ENCODE measurements at places on chromosomes 16 and 17.

GRCh38 chr17:2964831-2965230 is 98.6 kb downstream of the OR1D5 start:
- no peak for DNase-seq

DNA sequence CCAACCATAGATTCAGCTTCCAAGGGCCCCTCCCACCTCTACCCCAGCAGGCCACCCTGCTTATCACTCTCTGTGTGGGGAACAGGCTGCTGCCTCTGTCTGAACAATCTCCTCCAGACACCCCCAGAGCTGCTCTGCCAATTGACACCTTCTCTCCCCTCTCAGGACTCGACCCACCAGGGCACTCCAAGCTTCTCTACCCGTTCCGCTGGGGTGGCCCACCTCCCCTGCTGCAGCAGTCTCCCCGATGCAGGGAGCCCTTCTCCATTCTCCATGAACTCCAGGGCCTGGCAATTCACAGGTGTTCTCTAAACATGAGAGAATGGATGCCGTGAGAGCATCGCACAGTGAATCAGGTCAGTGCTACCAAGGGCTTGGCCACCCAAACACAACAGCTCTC is 28.3 kb upstream of the FAAP100 start:
- DNase-seq: no peak

DNA sequence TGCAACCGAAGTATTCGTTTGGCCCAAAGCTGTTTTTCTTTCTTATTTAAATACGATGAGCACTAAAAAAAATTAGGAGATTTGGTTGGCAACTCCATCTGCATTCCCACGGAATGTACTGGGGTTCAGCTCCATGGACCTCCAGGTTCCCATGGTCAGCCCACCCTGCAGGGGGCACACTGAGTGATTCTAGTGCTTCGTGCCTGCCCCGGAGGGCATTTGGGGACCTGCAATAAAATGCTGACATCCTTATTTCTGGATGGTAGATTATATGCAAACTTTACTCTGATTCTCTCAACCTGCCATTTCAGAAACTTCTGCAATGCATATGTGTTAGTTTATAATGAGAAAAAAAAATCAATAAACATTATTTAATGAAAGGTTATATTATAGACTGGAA is 339.4 kb downstream of the XYLT1 start:
- no peak for DNase-seq

DNA sequence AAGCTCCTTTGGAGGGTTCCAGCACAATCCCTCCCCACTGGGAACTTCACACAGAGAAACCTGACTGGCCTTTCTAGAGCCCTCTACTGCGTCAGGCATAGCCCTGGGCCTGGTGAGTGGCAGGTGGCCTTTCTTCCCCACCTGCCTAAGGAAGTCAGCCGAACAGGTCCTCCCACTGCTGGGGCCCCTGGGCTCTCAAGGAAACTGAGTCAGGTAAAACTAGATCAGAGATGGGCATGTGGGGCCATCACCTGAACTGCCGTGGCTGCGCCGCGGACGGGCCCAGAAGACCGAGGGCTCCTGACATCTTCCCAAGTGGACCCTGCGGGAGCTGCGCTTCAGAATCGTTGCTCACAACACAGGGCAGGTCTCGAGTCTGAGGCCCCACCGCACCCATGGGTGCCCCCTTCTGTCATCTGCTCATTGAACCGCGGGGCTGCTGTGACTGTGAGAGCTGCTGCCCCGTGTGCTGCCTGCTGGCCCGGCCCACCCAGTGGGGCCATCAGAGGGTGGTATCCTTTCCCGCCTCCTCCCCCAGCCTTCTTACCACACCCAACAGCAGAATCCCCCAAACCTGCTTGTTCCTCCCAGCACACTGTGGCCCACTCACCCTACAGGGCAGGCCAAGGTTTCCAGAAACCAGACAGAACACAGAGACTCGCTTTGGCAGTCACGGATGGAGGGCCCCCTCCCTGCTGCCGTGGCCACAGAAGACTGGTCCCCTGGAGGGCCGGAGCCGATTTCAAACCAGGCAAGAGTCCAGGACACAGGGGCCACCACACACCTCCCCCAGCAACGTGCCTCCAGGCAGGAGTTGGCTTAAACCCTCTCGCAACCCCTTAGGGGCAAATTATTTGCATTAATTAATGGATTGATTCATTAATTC is 81.1 kb downstream of the TBC1D16 start:
- no peak for DNase-seq

DNA sequence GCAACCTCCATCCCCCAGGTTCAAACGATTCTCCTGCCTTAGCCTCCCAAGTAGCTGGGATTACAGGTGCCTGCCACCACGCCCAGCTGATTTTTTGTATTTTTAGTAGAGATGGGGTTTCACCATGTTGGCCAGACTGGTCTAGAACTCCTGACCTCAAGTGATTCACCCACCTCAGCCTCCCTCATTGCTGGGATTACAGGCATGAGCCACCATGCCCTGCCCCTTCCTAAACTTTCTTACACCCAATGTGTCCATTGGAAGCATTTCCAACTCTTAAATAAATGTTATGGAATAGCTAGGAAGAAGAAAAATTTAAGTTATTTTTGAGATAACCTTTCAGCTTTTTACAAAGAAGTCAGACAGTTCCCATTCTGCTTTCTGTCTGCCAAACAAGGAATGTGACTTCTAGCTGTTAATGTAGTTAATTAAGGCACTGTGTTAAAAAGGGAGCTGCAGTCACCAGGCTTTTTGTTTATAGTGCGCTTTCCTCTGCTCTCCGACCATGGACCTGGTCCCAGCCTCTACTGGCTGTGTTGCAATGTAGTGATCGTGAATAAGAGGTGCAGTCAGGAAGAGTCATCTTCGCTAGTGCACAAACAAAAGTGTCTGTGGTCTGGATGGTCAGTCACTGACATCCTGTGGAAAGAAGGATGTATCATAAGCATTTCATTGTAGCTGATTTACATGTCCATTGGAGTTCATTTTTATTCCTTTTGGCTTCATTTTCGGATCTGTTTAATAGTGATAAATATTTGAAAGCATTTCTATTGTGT is 39.7 kb downstream of the USP10 start:
- no peak for DNase-seq

GRCh38 chr17:75237100-75238014 is 24.0 kb downstream of the GGA3 start:
- DNase-seq: no peak

- DNase-seq: no peak
Measured at GRCh38 chr16:64705443-64705842, 416.4 kb downstream of the CDH11 start.

DNA sequence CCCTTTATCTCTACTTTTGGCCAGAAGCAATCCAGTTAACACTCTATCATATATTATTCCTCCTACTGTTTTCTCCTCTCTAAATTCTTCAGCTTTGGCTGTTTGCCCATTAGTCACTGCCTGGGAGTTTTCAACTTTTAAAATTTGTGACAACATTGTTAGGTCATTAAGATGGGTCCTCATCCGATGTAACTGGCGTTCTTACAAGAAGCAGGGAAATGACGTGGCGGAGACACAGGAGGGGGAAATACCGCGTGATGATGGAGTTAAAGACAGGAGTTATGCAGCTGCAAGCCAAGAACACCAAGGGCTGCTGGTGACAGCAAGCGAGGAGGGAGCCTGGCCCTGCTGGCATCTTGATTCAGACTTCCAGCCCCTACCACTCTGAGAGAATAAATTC is 34.8 kb upstream of the CPHXL start:
- DNase-seq: no peak

All from NCI-H1694 (cell line).